ENCODE measurements at places on chromosomes 6 and 20.

- no peak for DNase-seq
Observed at GRCh38 chr20:8971669-8972316, 97.1 kb upstream of the PLCB4 start.

GRCh38 chr6:139846538-139847456, 472.3 kb upstream of the CITED2 start:
- no peak for DNase-seq

DNA sequence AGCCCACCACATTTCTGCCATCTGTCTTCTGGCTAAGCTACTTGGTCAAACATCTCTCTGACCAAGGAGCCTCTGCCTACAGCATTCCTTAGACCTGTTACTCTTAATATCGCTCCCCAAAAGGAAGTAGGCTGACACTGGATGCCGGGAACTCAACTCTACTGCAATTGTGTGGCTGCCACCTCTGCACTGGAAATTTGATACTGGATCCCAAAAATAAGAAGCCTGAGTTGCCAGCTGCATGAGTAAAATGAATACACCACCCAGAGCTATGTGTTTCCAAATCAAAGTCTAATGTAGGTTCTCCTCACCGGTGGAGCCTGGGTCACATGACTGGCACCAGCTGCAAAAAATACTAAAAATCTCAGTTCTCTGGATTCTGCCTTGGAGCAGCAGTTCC, 36.9 kb downstream of the UNC5CL start:
- DNase-seq: no peak

DNA sequence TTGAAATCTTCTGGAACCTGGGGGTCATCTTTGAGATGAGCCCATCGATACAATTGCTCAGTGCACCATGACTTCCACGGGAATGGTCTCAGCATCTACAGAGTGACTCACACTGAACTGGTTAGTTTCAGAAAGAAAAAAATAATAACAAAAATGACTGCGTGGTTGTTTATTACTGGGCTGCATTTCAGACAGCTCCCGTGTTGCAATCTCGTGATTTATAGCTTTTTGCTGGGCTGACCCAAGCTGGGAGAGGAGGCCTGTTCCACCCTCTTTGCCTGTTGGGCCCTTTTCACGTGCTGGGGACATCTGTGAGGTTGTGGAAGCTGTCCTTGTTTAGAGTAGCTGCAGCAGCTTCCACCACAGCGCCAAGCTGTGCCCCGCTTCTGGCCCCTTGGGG, 225.5 kb downstream of the BMP7 start:
- DNase-seq: no peak
